ENCODE measurements at places on chromosomes 11 and 22.

GRCh38 chr11:46948378-46949131, 12.0 kb downstream of the CSTPP1 start:
- DNase-seq: no peak

DNA sequence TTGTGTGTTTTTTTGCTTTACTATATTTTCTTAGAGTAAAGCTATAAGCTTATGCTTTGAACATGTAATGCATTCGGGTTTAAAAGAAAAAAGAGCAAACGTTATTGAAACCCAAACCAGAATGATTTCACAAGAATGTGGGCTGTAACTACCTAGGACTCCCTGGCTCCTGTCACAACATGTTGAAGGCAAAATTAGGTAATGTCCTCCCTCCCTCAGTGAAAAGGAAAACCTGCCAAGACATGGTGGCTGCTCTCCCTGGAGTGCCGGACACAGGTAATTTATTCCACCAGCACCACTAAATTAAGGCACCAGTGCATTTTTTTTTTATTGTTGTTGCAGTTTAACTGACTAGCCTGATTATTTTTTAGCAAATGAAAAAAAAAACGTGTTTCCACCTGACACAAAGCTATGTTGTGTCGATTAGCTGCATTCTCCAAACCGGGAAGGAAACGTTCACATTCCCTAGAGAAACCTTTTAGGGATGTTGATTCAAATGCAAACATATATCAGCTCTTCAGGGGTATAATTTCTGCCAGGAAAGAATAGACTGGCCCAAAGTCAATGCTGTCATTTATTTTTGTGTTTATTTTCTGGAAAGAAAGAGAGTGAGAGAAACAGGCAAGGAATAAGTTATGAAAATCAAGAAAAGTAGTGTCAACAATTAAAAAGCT, 134.6 kb downstream of the CCDC34 start:
- no peak for DNase-seq

GRCh38 chr11:61737131-61737530, 15.3 kb upstream of the MYRF start:
- peak; percentile 52 for DNase-seq

GRCh38 chr22:19396561-19396933, 35.0 kb downstream of the HIRA start:
- DNase-seq: no peak

GRCh38 chr11:63906585-63906984, 10.4 kb downstream of the RCOR2 start:
- DNase-seq: peak; percentile 16

DNA sequence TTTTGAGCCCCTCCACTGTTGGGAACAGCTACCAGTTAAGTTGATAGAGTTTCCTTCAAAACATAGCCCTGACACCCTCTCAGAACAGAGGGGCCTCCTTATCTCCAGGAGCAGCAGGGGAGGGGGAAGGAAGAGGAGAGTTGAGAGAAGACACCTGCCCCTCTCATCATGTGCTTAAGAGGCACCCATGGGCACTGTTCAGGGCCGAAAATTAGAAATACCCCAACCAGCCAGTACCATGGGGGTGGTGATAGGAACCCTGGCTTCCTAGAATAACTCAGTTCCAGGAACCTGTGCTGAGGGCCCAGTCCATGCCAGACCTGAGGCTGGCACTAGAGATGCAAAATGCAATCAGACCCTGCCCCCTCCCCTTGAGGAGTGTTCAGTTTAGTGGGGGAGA, 9.3 kb upstream of the GDPD5 start:
- peak; percentile 98 for DNase-seq

DNA sequence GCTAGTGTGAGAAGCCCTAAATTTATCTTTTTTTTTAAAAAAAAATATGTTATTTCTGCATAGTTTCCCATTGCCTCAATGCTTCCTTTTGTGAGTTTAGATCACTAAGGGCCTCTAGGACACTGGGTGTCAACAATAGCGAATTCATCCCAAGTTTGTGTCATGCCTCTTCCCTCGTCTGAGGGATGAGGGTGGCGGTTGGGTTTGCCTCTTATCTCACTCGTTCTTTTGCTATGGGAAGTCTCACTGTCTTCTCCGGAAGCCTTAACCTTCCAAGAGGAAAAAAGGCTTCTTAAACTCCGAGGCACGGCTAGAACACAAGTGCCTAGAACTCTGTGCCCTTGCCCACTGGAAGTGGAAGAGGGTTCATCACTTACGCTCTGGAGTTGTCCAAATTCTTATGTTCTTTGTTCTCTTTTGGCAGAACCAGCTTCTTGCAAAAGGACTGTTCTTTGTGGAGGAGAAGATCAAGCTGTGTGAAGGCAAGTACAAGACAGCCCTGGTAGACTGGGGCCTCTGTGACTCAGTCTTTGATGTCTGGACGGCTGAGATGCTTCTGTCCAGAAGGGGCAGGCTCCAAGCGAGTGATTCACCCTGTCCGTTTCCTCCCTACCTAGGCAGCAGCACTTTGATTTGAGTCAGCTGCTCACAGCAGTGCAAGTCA, 78.5 kb downstream of the TRAF6 start:
- DNase-seq: peak; percentile 69
